ENCODE measurements at places on chromosomes 6 and 20. TPM values are rescaled to one million over a fixed set of nuclear protein-coding genes. Genes with fewer than 3 reads are reported as not detected.

SSTR4 gene
- not detected for total RNA-seq

ZNF334 gene
- total RNA-seq: 8.2 TPM

MAVS gene
- total RNA-seq: 46.8 TPM

HACE1 gene
- 12.3 TPM for total RNA-seq

PPP1R3G gene
- total RNA-seq: 1.9 TPM
